ENCODE measurements at places on chromosomes 3 and 15.

- DNase-seq: no peak
Measured at GRCh38 chr3:193640728-193641439, 47.9 kb downstream of the OPA1 start.

DNA sequence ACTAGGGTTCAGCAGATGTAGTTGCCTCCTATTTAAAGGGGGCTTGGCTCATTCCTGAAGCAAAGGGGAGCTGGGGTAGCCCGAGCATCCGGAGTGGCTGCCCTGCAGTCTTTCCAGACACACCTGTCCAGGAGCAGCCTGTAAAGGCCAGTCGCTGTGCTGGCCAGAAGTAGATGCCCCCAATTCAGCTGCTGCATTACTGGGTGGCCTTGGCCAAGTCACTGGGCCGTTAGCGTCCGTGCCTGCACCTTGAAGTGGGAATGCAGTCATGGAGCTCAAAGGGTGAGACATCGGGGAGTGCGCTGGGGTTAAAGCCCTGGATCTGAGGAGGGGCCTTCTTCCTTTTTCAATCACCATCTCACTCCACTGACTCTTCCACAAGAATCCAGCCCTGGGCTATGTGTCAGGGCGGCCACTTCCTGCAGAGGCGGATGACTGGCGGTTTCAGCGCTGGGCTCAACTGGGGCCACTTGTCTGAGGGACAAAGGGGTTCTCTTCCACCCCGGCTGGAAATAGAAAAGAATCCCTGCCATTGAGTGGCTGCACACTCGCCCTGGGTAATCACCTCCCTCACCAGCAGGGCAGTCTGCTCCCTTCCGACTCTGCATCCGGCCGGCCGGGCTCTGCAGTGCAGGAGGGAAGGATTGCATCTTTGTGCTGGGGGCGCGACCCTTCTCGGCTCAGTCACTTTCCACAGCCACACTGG, 11.8 kb downstream of the ALDH1A3 start:
- no peak for DNase-seq

DNA sequence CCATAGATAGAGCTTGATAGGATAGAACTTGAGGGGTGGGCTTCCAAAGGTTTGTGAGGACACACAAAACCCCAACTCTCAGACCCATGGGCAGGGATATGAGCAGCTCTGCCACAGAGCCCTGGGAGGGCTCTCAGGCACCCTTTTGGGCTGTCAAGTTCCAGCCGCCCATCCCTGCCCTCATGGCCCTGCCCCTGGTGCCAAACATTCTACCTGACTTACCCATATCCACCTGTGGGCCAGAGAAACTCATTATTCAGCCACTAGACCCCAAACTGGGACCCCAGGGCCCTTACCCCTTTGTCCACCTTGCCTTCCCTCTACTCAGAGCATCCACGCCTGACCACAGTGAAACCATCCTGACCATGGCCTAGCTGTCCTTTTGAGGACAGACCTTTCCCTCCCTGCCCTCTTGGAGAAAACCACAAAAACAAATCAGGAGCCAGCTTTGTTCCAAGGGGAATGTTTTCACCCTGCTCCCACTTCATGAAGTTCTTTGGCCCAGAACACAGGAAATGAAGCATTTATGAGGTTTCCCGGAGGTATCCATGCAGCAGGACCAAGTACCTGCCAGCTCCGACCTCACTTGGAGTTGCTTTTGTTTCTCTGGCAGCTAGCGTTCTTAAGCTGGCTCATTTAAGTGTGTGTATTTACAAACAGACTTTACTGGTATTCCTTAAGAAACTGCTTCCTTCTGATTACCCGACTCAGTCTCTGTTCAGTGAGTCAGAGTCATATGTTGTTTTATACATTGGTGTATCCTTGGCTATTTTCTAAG, 34.2 kb upstream of the GALNT15 start:
- peak; percentile 94 for DNase-seq

- DNase-seq: no peak
Measured at GRCh38 chr3:160260587-160261270, 35.5 kb downstream of the C3orf80 start.

GRCh38 chr15:100116416-100117190, 225.2 kb downstream of the ADAMTS17 start:
- DNase-seq: no peak

DNA sequence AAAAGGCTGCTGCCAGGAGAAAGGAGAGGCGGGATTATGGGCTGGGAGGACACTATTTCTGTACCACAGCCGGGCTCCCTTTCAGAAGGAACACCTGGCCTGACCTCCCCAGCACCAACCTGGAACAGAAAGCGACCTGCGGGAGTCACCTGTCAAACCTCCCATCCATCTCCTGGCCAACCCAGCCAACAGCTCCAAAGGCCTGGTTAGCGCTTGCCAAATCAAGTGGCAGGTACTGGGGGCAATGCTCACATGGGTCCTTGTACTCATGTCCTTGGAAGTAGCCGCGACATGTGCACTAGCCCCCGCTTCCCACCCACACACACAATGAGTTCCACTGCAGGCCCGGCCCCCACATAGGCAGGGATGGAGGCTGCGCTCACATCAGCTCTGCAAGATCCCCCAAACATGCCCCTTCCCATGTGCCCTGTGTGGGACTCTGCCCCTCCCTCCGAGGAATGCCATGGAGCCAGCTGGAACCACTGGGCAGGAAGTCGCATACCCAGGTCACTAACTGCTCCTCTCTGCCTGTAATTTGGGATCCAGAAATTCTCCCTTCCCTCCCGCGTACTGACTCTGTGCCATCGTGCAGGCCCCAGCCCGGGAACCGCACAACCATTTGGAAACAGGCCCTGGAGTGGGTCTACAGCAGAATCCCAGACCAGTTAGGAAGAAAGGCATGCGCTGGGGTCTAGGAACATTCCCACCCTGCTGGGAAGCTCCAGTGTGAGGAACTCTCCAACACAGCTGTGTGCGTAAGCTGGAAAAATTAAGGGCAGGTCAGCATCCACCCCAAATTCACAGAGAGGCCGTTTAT, 98.9 kb downstream of the LRIG1 start:
- no peak for DNase-seq

- peak; percentile 63 for DNase-seq
Measured at GRCh38 chr15:34722439-34722836, 32.4 kb downstream of the GJD2 start.

GRCh38 chr3:56937580-56937979, 122.9 kb upstream of the SPATA12 start:
- DNase-seq: no peak

DNA sequence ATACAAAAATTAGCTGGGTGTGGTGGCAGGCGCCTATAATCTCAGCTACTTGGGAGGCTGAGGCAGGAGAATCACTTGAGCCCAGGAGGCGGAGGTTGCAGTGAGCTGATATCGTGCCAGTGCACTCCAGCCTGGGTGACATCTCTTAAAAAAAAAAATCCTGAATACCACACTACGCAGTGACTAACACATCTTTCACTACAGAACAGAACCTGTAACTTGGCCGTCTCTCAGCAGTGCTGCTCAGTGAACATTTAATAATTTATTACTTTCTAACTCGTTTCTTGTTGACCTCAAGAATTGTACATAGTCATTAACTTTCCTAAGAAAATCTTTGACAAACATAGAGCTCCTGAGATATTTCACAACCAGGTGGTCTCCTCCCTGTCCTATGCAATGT, 3.8 kb downstream of the GREM1 start:
- no peak for DNase-seq

DNA sequence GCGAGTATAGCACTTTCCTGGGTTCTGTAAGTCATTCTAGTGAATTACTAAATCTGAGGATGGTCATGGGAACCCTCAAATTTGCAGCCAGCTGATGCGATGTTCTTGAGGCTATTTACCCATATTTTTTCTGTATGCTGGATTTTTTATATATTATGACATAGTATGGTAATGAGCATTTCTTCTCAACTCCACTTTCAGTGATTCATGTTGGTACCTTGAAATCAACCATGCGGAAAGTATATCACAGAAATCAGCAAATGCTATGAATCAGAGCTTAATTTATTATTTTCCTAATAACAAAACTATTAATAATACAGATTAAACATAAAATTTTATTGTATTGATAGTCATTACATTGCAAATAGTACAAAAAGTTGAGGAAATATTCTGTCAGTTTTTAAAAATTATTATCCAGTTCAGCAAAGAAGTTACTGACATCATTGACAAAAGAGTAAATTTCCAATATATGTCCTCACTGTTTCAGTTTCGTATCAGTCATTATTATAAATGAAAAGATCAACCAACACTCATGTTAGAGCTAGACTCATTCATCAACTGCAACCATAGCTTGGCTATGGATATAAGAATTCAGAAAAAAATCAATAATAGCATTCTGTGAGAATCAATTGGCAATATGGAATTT, 164.3 kb upstream of the SETMAR start:
- no peak for DNase-seq

DNA sequence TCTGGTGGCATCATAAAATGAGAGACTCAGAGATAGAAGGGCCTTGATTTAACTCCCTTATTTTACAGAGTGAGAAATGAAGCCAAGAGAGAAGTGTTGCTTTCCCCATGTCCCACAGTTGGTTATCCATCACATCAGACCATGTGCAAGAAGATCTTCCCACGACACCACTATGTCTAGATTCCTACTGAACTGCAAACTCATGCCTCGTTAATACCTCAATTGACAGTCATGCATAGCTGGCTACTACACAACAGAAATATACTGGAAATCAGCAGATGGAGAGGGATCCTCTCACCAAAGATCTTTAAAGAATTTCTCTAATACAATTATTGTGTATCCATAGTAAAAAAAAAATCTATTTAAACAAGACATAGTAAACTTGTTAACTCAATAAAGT, 33.3 kb downstream of the PEAK1 start:
- no peak for DNase-seq

DNA sequence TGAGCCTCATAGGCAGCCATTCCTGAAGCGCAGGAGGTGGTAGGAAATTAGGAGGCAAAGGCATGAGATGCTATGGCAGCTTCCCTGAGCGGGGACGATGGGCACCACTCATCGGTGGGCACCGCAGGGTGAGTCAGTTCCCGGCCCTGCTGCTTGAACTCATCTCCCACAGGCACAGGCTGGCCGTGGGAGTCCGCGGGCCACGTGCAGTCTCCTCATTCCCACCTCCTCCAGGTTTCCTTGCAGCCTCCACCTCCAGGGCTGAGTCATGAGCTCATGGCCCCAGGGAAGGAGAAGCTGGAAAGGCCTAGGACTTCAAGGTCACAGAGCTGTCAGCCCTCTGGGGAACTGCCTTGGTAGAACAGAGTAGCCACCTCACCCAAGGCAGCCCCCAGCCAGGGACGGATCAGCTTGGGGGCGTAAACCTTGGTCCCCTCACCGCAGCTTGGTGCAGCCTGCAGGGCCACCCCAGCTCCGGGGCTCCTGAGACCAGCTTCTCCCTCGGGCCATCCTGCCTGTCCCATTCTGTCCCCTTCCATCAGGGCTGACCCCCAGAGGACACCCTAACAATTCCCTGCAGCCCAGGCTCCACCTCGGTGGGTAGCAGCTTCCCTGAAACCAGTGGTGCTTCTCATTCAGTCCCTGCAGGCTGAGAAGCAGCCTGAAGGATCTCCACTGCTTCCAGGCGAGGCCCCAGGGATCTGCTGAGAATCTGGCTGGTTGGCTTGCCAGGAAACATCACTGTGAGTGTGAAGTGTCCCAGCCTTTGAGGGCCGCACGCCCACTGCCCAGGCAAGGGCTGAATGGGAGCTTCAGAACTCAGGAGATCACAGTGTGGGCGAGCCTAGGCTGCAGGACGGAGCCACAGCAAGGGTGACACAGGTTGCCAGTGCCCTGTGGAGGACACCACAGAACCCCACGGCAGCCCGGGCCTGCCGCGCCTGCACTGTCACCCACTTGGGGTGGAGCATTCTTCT, 150.7 kb upstream of the MEF2A start:
- DNase-seq: no peak

DNA sequence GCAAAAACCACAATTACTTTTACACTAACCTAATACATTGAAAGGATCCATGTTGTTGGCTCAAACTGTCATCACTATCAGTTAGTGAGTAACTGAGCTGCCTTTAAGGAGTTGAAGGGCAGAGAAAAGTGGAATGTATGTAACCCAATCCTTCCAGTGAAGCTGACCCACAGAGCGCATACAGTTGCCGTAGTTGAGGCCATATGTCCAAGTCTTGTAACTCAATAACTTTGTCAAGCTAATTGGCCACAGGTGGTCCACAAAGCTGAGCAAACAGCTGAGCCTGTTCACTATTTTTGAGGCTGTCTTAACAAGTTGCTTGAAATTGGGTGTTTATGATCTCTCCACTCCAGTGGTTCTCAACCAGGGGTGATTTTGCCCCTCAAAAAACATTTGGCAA, 169.0 kb upstream of the SLC24A5 start:
- no peak for DNase-seq
